ENCODE measurements at places on chromosomes 6 and 20.

DNA sequence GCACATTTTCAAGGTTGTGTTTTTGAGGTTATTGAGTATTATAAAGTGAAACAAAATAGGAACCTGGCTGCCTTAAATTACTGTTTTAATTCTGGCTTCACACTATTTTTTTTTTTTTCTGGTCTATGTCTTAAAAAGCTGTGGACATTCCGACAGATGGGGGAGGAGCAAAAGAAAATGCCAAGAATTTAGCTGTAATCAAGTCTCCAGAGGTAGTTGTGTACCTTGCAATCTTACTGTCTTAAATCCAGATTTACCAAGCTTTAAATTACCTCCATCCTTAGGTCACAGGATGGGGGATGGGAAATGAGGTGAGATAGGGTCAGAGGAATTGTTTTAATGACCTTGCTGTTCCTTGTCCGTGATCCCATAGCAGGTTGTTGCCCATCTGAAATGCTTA is 182.8 kb downstream of the UTRN start:
- no peak for DNase-seq

- DNase-seq = peak; percentile 7
These were observed 33.5 kb upstream of the MCM9 start for GRCh38 chr6:118968416-118968815.

GRCh38 chr6:158389193-158389919 is 77.1 kb downstream of the TULP4 start:
- DNase-seq = no peak

DNA sequence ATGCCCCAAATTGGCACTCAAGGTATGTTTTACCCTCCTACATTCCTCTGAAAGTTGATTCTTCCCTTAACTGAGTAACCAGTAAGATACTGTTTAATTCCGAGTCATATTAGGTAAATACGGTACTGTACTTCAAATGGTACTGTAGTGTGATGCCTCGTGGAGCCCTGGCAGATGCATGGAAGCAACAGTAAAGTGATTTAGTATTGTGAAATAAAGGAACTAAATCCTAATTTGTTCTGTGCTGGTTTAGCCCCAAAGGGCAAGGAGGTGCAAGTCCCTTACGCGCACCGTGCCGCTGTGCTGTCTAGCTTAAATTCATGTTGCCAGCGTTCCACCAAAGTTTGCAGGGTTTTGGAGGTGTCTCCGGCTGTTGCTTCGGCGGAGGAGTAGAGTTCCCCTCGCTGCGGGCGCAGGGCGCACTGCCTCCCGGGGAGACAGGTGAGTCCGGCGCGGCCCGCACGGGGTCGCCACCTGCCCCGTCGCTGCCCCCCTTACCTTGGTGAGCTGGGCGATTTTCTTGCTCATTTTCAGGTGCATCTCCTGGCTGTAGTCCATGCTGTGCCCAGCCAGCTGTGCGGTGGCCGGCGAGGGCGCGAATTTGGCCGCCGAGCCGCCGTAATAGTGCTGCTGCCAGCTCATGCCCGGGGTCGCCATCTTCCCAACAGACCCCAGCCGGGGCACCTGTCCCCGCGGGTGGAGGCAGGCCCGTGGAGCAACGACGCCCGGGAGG is 655 bp downstream of the FAM184A start:
- no peak for DNase-seq

DNA sequence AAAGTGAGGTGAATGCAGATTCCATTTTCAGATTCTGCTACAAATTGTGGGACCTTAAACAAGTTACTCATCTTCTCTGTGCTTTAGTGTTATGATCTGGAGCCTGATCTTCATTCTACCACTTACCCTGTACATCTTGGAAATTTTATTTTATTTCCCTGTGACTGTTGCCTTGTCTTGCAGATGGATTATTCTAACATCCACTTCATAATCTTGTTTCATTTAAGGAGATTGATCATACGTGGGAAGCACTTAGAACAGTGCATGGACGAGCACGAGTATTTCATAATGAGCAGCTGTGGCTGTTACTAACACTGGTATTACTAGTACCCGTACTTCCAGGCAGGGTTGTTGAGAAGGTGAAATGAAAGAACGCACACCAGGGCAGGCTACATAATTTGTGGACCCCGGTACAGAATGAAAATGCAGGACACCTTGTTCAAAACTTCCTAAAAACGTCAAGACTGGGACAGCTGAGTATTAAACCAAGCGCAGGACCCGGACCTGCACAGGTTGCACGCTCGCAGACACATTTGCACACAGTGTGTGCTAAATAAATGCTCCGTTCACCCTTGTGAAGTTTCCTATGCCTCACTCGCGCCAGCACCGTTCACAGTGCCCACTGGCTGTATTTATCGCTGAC is 535 bp upstream of the CCDC170 start:
- DNase-seq = peak; percentile 33

DNA sequence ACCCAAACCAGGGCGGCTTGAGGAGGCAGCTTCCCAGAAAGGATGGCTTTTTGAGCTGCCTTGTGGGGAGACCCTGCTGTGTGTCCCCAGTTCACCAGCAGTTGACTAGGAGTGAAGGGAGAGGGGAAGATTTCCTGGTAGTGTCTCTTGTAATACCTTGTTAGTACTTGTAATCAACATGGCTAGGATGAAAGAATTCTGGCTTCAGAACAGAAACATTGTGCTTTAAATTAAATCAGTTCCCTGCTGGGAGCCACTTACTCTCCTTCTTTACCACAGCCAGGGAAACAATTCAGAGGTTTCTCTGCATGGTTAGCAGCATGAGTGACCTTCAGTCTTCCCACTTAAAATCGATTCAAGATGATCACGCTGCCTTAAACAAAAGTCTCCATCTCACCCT is 525.4 kb upstream of the ID4 start:
- no peak for DNase-seq

- no peak for DNase-seq
These were observed 119.0 kb upstream of the ZNF184 start for GRCh38 chr6:27591699-27592480.

GRCh38 chr6:127952176-127952575 is 51.3 kb upstream of the THEMIS start:
- DNase-seq = no peak

- no peak for DNase-seq
These were observed 130.4 kb upstream of the QKI start for GRCh38 chr6:163284151-163284550.

- DNase-seq = no peak
These were observed 1.0 kb downstream of the BFSP1 start for GRCh38 chr20:17530153-17530552.

DNA sequence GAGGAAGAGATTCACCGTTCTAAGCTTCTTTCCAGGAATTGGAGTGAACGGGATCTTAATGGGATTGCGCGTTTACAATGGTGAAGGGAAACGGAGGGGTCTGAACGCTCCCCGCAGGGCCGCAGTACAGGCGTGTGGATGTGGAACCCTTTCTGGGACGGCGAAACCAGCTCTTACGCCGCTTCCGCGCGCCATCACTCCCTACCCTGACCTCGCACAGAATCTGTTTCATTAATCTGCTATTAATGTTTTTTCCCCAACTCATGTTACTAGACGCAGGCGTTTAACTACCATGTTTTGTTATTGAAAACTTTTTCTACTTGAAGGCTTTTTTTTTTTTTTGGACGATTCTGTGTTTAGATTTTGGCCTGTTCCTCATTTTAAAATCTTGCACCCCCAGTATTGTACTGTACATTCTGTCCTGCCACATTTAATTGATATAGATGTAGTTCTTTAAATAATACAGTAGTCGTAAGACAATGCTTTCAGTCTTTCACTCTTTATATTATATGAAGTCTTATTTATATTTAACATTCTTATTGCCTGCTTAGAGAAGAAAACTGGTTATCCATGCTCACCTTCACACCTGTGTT is 696 bp upstream of the SUPT3H start:
- no peak for DNase-seq

DNA sequence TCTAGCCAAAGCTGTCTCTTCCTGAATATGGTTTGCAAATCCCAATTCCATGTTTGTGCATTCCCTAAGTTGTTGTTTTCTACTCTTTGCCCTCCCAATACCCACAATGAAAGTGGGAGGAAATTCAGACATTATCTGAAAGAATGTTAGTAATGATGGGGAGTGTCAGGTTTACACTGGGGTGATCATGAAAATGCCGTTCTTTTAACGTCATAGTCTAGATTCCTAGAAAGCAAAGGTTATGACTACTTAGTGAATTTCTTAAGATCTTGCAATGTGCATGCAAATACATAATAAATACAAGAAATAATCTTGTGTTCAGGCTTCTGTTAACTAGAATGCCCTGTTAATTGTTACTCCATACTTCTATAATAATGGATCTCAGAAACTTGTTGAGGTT is 101.0 kb downstream of the LCA5 start:
- no peak for DNase-seq

GRCh38 chr6:139846538-139847456 is 472.3 kb upstream of the CITED2 start:
- peak; percentile 7 for DNase-seq

GRCh38 chr20:61968932-61969331 is 96.7 kb downstream of the TAF4 start:
- DNase-seq = no peak

GRCh38 chr20:45848969-45849582 is 8.1 kb downstream of the ACOT8 start:
- DNase-seq = no peak

DNA sequence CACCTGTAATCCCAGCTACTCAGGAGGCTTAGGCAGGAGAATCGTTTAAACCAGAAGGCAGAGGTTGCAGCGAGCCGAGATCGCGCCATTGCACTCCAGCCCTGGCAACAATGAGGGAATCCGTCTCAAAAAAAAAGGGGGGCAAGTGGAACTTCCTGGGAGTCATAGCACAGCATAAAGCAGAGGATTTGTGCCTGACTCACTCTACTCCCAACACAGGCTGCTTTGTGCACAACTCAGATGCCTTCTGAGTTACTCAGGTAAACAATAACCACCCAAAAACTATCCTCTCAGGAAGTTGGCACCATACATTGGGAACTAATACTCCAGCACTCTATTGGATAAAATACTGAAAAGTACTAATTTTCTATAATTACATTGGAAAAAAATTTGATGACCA is 2.5 kb upstream of the TMEM244 start:
- no peak for DNase-seq

DNA sequence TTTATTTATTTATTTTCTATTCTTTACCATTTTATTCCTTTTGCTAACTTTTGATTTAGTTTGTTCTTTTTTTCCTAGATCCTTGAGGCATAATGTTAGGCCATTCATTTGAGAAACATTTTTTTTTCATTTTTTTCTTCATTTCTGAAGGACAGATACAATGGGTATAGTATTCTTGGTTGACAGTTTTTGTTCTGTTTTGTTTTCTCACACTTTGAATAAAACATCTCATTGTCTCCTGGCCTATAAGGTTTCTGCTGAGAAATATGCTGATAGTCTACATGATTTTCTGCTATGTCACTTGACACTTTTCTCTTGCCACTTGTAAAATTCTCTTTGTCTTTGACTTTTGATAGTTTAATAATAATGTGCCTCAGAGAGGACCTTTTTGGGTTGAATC is 294.6 kb upstream of the EPHA7 start:
- DNase-seq = no peak

DNA sequence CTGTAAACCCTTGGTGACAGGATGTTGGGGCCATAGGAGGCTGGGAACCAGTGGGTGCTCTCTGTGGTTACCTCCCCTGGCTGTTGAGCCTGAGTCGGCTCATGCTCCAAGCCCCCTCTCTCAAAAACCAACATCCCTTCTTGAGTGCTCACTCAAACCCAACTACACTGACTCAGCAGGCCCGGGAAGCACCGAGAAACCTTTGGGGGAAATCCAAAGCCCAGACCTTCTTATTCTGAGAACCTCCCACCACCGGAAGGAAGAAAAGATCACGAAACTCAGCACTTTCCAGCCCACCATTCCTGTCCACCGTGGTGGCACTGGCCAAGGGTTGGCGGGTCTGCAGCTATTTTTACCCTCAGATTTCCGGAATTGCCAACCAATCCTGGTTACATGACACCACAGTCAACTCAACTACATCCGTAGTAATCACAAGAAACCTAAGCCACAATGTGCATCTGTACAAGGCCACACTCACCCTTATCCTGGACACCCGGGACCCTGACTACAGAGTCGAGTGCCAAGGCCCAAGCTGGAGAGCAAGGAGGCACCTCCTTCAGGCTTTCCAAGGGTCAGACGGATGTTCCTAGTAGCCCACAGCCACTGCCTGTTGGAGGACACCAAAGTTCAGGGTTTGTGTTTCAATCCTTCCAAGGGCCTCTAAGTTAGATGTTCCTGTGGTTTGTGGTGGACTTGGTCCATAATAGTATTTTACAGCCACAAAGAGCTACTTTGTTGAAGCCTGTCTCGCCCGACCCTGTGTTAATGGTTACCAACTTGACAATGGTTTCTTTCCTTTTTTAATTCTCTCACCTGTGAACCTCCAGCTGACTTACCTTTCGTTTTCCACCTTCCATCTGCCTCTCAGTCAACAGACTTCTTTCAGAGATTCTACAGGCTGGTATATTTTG is 317.0 kb downstream of the CDC5L start:
- DNase-seq = no peak

- DNase-seq = no peak
These were observed 35.1 kb upstream of the NFATC2 start for GRCh38 chr20:51577432-51578144.

DNA sequence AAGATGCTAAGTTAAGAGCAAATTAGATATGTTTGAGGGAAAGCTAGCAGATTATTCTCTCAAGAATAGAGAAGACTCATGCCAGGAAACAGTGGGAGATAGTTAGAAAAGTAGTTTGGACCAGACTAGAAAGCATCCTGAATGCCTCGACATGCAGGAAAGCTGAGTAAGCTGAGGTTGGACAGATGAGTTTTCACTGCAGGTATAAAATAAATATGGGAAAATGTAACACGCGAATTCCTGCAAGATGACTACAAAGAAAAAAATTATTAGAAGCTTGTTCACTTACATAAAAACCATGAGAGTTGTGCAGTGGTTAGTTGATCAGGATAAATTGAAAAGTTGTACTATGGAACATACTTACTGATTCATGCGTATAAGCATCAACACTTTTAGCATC is 484.2 kb upstream of the MANEA start:
- no peak for DNase-seq

- DNase-seq = no peak
These were observed 23.7 kb downstream of the NCOA7 start for GRCh38 chr6:125814481-125814880.

GRCh38 chr6:3220366-3220765 is 7.1 kb downstream of the TUBB2B start:
- no peak for DNase-seq

- DNase-seq = no peak
These were observed 81.5 kb upstream of the QKI start for GRCh38 chr6:163333038-163333437.

GRCh38 chr6:168844821-168845609 is 404.0 kb downstream of the SMOC2 start:
- no peak for DNase-seq

GRCh38 chr6:169172946-169173345 is 80.7 kb downstream of the THBS2 start:
- no peak for DNase-seq

DNA sequence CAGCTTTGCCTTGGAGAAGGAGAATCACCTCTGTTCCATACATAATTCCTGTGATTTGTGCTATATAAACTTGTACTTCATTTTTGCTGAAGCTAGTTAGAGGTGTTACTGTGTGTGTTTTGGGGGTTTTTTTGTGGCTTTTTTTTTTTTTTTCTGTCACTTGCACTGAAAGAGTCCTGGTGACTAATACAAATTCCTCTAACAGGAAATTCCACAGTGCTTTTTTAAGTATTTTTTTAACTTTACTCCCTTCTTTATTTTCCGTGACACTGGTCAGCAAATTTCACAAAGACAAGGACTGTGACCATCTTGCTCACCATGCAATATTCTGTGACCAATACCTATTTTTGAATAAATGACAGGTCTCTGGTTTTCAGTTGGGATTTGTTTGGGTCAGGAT is 110.5 kb downstream of the ISM1 start:
- DNase-seq = no peak

- no peak for DNase-seq
These were observed 46.3 kb upstream of the SRPK1 start for GRCh38 chr6:35967076-35967774.
